ENCODE measurements at places on chromosomes 4 and X. TPM values are rescaled to one million over a fixed set of nuclear protein-coding genes. Genes with fewer than 3 reads are reported as not detected.

Gene MSN
- total RNA-seq, result 138 TPM

Gene MED12
- total RNA-seq, result 43.2 TPM

GRCh38 chr4:152206185-152206584, 329.7 kb downstream of the FBXW7 start:
- DNase-seq, result no peak

DNA sequence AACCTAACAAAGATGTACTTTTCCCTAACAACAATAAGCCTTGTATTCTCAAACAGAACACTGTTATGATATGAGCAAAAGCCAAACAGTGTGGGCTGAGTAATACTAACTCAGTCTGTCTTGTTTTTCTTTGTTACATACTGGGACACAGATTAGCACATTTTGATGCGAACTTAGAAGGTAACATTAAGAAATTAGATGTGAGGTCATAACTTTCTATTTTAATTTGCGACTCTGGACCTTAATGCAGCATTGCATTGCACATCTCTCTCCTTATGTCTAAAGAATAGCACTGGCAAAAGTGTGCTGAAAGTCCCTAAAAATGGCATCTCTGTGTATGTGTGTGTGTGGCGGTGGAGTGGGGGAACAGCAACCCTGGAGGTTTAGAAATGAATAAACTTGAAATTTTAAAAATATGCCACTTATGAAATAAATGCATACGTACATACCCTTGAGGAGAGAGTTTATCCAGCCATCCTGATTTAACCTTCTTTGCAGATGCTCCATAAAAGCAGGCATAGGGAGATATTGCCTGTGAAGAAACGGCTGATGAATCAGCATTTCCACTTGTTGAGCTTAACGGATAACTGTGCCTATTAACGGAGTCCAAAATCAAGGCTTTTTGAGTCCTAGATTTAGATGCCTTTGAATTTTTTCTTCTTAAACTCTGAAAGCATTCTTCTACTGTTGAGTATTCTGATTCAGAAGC, 34.2 kb downstream of the ARAP2 start:
- no peak for DNase-seq

GRCh38 chrX:134683351-134684005, 25.2 kb upstream of the PLAC1 start:
- no peak for DNase-seq

DNA sequence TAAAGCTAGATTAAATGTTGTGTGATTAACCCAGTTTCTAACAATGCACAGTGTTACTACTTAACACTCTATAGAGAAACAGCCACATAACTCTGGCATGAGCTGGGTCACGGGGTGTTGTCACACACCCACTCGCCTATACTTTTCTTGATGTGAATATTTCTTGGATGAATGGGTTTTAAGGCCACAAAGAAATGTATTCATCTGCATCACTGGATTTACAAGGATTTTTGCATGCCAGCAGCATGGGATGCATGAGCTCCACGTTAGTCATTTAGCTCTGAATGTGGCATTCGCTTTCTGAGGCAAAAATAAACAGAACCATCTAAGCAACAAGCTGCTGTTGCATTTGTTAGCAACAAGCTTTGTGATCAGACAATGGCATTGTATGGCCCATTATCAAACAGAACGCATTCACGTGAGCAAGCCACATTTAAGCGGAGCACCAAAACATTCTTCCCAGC, 89.7 kb downstream of the LRP2BP start:
- DNase-seq, result no peak

Gene PRPS2
- 53.3 TPM for total RNA-seq

Gene CENPVL2
- 0.17 TPM for total RNA-seq

Gene CCNA2
- total RNA-seq, result 2.9 TPM

Gene ACSL1
- 63.1 TPM for total RNA-seq

- no peak for DNase-seq
Observed at GRCh38 chr4:112881842-112882241, 167.6 kb upstream of the ANK2 start.

DNA sequence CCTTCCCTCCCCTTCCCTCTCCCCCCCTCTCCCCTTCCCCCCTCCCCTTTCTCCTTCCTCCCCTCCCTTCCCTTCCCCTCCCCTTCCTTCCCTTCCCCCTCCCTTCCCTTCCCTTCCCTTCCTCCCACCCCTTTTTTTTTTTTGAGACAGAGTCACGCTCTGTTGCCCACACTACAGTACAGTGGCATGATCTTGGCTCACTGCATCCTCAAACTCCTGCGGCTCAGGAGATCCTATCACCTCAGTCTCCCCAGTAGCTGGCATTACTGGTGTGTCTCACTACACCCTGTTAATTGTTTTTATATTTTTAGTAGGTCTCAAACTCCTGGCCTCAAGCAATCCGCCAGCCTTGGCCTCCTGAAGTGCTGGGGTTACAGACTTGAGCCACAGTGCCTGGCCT, 66.6 kb downstream of the TBC1D9 start:
- DNase-seq, result no peak

DNA sequence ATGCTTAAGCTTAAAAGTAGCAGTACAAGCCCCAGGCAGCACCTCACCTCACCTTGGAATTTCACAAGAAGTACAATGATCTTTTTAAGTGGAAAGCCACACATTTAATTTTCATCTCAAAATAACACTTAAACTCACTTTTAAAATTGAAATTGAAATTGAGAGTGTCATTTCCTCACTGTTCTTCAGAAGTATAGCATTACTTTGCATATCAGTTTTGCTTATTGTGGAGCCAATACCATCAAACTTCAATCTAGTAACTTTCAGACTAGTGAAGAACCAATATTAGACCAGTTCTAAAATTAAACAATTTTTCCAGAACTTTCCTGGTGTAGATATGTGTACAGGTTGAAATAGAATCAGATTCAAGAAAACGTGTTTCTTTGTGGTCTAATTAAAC, 242.4 kb downstream of the NDST4 start:
- DNase-seq, result no peak

DNA sequence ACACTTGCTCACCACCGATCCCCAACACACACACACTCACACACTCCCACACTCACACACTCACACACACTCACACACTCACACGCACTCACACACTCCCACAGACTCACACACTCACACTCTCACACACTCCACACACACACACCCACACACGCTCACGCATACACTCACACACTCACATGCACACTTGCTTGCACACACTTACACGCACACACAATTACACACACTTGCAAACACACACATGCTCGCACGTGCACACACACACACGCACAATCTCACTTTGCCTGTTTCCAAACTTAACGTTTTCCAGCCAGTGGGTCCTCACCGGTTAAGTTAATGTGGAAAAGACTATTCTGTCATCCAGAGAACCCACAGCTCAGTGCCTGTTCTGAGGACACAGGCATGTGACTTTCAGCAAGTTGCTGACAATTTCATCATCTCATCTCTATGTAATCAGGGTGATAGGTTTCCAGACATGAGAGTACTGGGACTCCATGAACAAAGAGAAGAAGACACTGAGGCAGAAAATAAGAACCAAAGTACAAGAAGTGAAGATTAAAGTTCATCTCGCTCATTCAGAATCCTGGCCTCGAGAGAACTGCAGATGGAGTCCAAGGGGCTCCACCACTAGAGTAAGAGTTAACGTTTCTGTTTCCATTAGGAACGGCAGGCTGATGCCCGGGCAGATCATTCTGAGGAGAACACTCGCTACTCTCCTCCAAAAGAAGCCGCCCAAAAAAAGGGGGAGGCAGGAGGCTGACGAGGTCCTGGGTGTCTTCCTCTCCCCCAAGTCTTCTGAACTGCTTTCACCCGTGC, 153.2 kb upstream of the FRG1 start:
- no peak for DNase-seq

DNA sequence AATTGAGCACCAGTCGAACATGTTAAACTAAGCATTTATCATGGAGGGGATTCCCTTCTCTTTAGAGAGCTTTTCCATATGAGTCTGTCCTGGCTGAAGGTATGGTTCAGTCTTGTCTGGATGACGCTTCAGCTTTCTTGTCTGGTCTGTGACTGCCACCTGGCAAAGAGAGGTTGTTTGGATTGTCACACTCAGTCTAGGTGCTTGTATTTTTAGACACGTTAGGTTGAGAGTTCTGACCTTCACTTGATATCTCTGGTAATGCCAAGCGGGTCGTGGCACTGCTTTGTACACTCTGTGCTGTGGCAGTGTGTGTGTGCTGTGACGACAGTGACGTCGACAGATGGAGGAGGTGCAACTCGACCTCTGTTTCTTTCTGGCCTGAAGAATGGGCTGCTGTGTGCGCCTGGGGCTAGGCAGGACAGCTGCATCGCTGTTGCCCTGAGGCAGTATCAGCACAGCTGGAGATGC, 12.6 kb downstream of the NOCT start:
- no peak for DNase-seq

Gene PPEF2
- total RNA-seq, result not detected

Gene CENPE
- total RNA-seq, result 2.2 TPM

DNA sequence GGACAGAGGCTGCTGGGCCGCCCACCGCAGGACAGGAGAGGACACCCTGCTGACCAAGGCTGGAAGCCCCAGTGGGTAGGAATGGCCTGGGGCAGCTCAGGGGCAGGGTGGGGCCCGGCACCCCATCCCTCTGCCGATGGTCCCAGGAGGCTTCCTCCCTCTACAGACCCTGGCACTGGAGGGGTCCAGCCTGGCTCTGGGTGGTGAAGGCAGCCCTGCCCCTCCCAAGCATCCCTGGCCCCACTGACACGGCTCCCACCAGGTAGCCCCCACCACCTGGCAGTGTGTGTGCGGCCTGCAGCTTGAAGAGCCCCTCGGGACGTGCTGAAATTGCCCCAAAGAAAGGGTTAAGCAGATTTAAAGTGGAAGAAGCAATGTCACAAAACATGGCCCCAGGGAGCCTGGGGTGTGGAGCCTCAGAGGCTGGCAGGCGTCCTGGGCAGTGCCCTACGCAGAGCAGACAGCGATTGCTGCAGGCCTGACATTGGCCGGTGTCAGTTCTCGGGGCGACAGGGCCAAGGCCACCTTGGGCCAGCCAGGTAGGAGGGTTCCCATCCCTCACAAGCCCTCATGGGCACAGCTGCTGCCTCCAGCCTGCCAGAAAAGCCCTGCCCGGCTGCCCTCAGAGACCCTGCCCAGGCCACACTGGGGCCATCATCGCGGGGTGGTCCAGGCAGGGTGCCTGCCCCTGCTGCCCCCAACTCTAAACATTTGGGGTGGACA, 80.5 kb downstream of the FAM53A start:
- no peak for DNase-seq

- DNase-seq, result no peak
Observed at GRCh38 chr4:84151574-84151973, 347.5 kb downstream of the NKX6-1 start.

All from mucosa of gallbladder (tissue), 1 donor.